Left renal pelvis (tissue), 4 donors: ENCODE measurements at places on chromosomes 7 and 10. TPM values are rescaled to one million over a fixed set of nuclear protein-coding genes. Genes with fewer than 3 reads are reported as not detected.

Gene CCAR1
- polyA plus RNA-seq, result 195 TPM

Gene AIFM2
- polyA plus RNA-seq, result 5.2 TPM

Gene RAPGEF5
- polyA plus RNA-seq, result 39.6 TPM

Gene SCIN
- polyA plus RNA-seq, result 1.7 TPM

Gene TMEM213
- 37.8 TPM for polyA plus RNA-seq

DNA sequence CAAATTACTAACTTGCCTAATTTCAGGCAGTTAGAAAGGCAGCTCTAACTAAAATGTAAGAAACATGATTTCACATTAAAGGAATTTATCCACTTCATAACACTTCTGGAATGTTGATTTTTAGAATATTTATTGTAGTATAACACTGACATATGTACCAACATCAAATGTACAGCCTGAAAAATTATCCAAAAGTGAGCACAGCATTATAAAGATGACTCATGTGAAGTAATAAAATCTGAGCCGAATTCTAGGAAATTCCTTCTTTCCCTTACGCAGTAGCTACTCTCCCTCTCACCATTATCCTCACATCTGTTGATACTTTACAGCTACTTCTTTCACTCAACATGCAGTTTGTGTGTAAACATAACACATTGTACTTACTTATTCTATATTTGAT is 610.6 kb downstream of the ZWINT start:
- DNase-seq, result no peak

DNA sequence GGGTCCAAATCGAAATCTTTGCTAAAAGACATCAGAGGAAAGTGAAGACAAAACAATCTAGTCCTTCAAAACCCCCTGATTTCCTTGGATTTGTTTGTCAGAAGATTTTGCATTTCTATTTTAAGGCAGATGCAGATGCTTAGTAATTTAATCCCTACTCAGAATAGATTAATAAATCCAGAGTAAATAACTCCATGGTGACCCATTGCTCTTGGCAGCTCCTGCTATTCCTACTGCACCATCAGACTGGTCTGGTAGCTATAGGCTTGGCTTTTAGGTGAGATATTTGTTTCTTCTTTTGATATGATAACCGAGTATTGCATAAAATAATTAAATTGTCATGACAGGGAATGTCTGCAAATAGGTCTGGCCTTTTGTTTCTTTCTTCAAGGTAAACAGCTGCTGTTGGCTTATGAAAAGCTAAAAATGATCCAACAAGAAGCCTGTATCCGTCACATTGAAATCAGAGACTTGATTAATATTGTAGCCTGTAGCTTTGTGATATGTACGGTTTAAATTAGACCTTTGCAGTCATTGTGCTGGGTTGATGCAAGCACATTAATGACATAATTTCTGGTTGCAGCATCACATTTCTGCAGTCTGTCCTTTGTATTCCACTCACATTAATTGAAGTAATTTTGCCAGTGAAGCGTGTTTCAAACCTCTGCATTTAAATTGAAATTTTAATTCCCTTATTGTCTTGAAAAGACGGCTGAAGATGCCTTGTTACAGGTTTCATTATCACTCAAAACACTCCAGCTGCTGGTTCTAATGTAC is 40.7 kb downstream of the EXOC4 start:
- DNase-seq, result no peak

- DNase-seq, result no peak
These were observed 1.8 kb upstream of the CCDC6 start for GRCh38 chr10:59907918-59908807.

- DNase-seq, result no peak
These were observed 46.8 kb downstream of the DLG5 start for GRCh38 chr10:77879710-77880109.

DNA sequence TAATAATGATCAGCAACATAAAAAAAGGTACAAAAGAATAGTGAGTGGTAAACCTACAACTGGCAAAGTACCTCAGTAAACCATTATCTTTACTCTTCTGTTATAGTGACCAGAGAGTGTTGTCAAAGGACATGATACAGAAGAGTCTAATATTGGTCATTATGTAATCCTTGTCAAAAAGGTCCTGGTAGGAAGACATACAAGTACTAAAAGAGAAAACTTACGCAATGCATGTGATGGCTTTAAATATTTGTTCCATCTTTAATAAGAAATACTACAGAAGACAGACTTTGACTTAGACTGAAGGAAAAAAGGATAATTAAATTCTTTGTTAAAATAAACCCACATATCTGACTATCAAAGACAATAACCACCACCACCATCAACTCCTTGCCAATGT is 6.5 kb downstream of the DOCK4 start:
- no peak for DNase-seq

- no peak for DNase-seq
These were observed 59.7 kb downstream of the GPR85 start for GRCh38 chr7:113026941-113027340.

DNA sequence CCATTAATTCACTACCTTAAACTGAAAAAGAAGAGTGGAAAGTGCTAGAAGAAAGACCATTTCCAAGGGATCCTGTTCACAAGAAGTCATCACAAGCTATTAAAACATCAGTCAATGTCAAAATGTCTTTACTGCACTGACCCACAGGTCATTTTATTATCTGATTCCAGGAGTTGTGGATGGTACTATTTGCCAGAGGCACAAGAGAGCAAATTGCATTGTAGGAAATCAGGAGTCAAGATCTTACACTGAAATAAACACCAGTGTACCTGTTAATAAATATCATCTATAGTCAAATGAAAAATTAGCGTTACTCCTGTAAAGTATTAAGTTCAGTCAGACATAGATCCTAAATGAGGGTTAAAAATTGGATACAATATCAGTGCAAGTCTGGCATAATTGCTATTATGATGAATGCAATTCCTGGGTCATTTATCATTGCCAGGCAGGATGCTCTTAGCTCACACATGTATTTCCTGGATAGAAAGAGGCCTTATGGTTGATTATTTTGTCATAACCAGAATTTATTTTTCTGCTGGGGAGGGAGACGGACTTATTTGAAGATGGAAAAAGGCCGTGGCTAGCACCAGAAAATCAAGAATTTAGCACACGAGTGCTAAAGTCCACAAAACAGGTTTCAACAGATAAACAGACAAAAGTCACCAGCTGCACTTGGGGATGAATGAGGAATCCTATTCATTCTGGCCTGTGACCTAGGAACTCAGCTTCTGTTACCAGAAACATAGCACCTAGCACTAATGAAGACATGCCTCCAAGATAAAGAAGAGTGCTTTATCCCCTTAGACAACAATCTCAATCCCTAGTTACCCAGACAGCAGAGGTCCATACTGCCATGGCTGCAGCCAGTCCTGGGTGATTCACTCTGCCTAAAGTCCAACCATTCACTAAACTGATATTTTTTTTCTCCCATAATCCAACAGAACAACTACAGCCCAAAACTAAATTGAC is 683.1 kb upstream of the POM121L12 start:
- DNase-seq, result no peak

GRCh38 chr7:138460176-138460648 is at the start of gene TRIM24:
Gene TRIM24, plus strand, starts transcription at chr7:138460259. Its CDS starts 290 bp downstream, at chr7:138460549.
- no peak for DNase-seq

DNA sequence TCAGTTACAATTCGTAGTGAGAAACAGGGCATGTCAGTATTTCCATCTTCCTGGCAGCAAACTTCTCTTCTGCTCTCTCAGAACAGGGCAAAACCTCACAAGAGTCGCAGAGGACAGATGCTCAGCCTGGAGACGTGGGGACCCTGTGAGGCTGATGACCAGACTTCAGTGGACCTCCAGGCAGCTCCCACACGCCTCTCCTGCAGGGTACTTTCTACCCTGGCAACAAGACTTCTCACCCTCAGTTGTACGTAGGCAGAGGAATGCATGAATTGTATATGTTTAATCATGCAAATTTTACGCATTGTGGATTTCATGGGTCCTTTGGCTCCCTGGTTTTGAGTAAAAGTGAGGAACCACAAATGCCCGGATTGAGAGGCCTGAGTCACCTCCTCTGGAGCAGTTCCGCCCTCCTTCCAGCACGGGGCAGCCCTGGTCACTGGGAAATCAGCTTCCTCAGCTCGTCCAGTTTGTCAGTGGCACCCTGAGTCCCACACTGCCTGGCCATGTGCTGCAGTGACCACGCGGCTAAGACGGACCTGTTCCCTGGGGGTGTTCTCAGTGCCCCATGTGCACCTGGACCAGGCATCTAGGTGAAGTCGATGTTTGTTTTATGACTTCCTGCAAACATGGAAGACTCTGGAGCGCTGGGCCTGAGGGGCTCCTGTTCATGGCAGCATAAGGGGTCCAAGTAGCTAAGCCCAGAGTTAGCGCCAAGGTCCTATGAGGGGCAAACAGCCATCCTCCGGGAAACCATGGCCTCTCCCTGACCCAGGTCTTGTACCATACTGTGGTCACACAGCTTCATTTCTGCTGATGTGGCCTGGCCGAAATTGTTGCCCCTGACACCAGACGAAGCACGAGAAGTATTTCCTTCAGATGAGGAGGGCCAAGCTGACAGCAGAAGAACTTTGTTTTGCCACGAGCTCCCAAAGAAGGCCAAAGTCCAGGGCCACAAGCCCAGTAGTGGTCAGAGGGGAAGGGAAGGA is 165.1 kb downstream of the TNS3 start:
- DNase-seq, result no peak

DNA sequence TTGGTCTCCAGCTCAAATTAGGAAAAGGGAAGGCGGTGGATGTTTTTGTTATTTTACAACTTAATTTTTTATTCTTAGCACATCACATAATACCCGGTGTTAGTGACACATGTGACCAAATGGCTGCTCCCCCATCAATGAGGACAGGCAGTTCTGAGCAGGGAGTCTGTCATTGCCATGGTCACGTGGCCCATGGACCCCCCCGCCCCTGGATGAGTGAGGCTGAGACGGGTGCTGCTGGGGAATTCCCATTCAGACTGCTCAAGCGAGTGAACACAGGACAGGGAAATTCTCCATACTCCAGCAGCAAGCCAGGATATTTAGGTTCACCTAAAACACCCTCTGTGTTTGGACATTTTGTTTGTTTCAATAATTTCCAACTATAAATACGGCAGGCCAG is 34.7 kb upstream of the SLC35B4 start:
- DNase-seq, result no peak

DNA sequence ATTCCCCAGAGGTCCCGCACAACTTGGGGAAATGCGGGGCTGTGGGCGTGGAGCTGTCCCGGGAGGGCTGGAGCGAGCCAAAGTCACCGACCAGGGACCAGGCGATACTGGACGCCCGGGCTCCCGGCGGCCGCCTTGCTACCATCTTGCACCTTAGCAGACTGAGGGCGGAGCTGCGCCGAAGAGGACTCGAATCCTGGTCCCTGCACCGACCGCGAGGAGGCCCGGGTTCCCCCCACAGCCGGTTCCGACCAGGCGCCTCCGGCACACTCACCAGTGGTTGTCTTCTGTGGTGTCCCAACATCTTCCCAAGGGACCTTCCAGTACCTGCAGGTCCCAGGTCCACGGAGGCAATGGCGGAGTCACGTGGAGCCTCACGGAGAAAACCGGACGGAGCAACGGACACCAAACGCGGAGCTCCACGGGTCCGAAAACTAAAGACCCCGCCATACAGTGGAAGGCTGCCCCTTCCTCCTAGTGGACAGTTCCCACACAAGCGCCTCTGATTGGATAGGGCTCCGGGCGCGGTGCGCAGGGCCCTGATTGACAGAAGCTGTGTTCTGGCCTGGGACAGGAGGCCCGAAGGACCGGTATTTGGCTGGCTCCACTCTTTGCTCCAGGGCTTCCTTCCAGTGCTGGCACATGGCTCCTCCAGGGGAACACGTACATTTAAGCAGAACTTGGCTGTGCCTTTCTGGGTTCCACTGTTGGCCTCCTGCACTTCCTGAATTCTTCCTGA is 124.6 kb upstream of the ZNF479 start:
- no peak for DNase-seq

GRCh38 chr10:10330418-10330817 is 687.3 kb upstream of the CELF2 start:
- no peak for DNase-seq

DNA sequence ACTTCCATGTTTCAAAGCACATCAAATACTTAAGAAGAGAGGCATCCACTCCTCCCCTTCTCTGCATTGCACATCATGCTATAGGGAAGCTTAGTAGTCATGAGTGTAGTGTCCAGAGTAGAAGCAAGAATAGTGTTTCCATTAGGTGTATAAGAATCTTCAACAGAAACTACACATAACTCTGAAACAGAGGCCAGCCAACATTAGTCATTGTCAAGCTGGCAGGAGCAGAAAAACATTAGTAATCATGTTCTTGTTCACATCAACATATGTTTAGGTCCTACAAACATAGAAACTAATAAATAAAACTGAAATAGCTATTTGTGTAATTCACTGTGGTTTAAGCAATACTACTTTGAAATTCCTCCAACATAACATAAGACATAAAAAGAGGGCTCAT is 370.2 kb downstream of the PPP1R3A start:
- DNase-seq, result no peak

- DNase-seq, result no peak
These were observed 2.2 kb upstream of the SLC26A4 start for GRCh38 chr7:107658467-107658866.

GRCh38 chr10:1186683-1186990 is 130.5 kb downstream of the WDR37 start:
- no peak for DNase-seq

DNA sequence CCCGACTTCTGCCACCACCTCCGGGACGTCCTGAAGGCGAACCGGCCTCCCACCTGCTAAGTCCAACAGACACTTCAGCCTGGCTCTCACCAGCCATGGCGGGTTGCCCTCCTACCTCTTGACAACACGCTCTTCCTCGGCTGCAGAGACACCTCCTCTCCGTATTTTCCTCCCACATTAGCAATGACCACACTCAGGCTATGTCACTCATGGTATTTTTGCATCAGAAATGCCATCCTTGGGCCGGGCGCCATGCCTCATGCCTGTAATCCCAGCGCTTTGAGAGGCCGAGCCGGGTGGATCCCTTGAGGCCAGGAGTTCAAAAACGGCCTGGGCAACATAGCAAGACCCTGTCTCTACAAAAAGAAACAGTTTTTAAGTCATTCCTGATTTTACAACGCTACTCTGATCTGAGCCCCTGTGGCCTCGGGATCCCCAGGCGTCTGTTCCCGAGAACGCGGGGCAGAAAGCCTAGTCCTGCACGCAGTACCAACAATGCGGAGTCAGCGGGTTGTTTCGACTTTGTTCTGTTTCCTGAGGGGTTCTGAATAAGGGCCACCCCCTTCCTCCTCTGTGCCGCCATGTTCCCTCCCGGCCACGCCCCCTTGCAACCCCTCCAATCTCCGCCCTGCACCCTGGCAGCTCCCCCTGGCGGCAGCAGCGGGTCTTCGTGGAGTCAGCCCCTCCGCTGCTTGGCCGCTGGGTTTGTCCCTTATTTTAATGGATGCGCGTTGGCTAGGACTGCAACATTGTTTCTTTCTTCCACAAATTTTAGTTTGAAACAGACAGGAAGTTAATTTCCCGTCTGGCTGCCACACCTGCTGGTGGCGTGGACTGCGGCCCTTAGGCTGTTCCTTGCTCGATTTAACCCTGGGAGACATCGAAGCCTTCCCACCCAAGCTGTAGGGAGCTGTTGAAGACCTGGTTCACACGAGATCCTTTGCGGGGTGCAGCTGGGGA is 9.7 kb upstream of the ZFAND2A start:
- peak; percentile 51 for DNase-seq
